ENCODE measurements at places on chromosomes 16 and 17.

GRCh38 chr16:27839419-27839818 lies 224.1 kb downstream of the GSG1L start:
- DNase-seq: no peak

GRCh38 chr17:77498791-77499698 lies 358.3 kb downstream of the SEC14L1 start:
- DNase-seq: no peak

DNA sequence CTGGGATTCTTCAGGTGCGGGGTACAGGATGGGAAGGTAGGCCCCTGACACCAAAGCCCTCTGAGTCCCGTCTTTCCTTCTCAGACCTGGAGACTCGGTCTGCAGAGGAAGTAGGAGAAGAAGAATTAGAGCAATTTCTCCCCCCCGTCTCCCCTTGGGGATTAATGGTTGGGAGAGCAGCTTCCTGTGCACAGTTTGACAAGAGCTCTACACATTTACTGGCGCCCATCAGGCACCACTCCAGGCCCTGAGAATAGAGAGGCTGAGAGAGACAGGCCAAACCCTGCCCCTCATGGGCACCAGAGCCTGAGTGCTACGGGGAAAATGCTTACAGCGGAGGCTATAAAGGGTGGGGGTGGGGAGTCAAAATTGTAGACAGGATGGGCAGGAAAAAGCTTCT lies 3.5 kb upstream of the C16orf74 start:
- no peak for DNase-seq

DNA sequence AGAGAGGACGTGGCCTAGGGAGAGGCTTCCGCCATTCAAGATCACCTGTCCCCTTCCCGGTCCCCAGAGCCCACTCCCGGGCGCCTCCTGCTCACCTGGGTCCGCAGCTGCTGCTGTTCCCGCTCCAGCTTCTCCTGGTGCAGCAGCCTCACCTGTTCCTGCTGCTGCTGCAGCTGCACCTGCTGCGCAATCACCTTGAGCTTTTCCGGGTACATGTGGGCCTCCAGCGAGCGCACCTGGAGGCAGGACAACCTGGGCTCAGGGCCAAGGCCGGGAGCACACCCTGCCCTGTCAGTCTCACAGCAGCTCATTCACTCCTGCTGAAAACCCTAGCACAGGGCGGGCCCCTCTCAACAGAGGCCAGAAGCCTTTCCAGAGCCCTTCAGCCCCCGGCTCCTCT lies 12.5 kb downstream of the TFAP4 start:
- DNase-seq: no peak

GRCh38 chr17:45668316-45668715 lies 115.8 kb upstream of the CRHR1 start:
- no peak for DNase-seq

- no peak for DNase-seq
These were observed 48.4 kb downstream of the SEC14L1 start for GRCh38 chr17:77189148-77189547.

DNA sequence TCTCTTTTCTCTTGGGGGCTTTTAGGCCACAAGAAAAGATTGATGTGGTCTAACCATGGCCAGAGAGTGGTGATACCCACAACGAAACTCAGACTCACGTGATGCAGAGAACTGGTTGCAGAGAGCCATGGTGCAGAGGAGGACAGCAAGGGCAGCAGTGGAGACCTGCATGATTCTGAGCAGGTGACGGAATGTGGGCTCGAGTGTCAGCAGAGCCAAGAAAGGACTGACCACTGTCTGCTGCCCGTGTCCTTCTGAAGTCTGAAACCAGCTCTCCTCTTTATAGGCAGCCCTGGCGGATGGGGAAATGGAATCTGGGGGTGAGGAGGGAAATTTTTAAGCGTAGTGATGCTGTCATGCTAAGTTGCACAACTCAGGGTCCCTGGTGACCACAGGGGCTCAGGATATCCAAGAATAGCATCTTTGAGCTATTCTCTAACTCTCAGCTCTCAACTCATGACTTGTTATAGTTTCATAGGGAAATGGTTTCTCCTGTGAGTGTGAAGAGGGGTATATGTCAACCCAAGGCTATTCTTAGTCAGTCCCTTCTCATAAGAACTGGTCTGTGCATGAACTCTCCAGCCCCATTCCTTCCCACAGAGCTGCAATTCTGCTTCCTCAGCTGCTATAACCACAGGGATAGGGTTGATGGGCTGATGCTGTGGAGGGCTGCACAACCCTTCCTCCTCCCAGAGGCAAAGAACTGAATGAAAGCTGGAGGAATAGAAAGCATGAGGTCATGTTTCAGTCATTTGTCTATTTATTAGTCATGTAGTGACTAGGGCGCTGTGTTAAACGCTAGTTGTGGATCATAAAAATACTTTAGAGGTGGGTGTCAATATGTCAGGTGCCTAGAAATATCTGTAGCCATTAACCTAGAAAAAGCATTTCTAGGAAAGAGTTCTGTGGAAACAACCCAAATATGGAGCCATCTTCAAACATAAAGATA lies at the start of gene CCL3:
TSS of gene CCL3 (minus strand) at position 256 of the 949 bp plus-strand sequence. CDS start at position 171, 85 bp downstream.
- no peak for DNase-seq

GRCh38 chr16:67942200-67942509 lies 1.8 kb downstream of the LCAT start:
- DNase-seq: no peak

DNA sequence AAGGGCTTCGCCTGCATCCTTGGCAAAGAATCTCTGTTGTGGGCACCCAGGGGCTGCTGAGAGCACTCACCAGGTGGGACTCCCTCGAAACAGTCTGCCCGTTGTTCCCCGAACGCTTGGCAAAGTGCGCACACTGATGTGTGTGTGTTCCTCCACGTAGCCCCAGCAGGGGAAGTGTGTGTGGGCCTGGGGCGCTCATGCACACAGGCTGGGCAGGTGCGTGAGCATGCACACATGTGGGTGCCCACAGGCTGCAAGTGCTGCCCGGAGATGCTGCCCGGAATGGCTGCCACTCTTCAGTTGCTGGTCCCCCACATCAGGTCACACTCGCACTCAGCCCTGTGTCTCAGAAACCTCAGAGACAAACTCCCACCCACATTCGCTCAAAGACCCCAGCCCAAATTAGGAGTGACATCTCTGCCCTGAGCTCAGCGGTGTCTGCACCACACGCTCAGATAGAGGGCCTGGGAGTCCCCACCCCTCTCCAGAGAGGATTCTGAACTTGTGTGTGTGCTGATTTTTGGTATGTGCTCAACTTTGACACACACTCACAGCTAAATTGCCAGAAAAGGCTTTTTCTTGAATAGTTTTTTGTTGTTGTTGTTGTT lies 119.4 kb downstream of the MGAT5B start:
- no peak for DNase-seq

DNA sequence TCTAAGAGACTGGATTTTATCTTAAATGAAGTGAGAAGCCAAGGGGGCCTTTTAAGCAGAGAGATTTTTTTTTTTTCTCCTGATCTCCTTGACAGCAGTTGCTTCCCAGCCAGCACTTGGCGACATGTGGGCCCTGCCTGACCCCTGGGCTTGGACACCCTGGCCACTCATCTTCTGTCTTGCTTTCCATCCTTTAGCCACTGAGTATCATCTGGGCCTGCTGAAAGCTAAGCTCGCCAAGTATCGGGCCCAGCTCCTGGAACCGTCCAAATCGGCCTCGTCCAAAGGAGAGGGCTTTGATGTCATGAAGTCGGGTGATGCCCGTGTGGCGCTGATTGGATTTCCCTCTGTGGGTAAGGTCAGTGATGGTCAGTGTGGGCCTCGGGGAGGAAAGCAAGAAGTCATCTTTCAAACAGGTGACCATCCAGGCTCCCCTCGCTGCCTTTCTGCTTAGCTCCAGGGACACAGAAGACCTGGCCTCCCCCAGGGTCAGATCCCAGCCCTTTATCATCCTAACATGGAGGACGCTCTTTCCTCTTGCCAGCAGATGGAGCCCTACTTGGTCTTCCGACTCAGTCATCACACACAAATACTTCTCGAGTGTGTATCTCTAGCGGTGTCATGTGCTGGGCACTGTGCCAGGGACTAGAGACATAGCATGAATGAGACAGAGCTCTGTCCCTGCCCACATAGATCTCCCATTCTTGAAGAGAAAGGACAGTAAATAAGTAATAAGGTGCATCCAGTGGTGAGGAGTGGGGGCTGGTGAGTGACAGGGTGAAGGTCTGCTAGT lies 6.1 kb downstream of the DRG2 start:
- DNase-seq: no peak

Measured in stimulated activated CD4-positive, alpha-beta T cell treated with anti-CD3 and anti-CD28 coated beads, Interleukin-1b, Interleukin-23, amount 100 ng/mL, for 24 hours (primary cell).